ENCODE measurements at places on chromosomes 6 and 20.

GRCh38 chr6:39075807-39076622, 27.4 kb downstream of the GLP1R start:
- DNase-seq = no peak

DNA sequence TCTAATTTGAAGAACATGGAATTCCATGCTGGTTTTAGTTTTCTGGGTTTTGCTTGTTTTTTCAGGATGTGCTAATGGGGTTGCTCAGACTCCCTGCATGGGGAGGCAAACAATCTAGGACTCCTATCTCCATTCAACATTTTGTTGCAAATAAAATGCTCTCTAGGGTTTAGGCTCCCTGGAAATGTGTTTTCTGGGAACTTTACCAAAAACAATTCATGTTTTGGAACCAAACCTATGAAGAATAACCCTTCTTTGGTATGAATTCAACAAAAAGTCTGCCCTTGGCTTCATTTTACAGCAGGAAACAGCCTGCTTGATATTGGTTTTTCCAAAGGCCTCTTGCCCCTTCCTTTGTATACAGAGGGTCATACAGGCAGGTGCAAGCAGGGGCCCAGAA, 217.7 kb downstream of the FOXA2 start:
- DNase-seq = no peak

DNA sequence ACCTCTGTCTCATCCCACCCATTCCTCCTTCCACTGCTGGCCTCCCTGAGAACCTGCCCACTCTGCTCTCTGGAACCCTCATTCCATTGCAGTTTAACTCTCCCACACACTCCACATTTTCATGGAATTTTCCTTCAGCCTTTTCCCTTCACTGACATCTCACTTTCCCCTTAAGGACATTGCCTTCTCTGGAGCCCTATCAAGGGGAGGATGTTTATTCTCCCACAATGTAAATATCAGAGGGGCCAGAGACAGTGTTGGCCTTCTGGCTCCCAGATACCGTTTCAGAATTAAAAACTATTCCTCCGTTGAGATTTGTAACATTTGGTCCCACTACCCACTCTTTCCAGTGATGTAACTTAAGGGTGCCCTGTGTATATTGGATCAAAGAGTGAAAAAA, 199.5 kb upstream of the KCNK16 start:
- DNase-seq = no peak

- DNase-seq = no peak
These were observed 6.1 kb upstream of the TMEM200A start for GRCh38 chr6:130359736-130360135.

GRCh38 chr20:53805895-53806384, 212.3 kb upstream of the ZNF217 start:
- no peak for DNase-seq

All from ecto neural progenitor cell (in vitro differentiated cells).